CD4-positive, alpha-beta T cell treated with Interleukin-2 at 100 ng/mL for 4 hours (primary cell): ENCODE measurements at places on chromosomes 11 and 22.
A peak's percentile ranks its signal among the peaks of the same experiment; 100 is the strongest.

DNA sequence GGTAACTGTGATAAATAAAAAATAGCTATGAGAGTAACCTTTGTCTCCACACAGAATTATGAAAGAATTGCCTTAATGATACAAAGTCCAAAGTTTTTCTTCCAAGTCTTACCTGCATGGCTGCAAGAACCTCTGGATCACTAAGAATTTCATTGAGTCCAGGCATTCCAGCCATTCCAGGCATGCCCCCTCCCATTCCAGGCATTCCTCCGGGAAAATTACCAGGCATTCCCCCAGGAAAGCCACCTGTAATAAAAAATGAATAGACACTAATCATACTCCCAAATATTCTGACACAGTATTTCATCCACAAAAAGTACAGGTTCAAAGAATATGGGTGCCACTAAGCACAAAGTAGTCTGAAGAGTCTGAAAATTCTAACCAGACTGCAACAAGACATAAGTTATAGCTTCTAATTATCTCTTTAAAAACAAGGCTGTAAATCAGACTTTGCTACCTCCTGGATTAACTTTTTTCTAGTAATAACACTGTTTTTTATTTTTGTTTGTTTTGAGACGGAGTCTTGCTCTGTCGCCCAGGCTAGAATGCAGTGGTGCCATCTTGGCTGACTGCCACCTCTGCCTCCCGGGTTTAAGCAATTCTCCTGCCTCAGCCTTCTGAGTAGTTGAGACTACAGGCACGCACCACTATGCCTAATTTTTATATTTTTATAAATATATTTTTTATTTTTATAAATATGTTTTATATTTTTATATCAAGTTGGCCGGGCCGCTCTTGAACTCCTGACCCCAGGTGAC, 8.0 kb upstream of the SLC25A17 start:
- no peak for DNase-seq

DNA sequence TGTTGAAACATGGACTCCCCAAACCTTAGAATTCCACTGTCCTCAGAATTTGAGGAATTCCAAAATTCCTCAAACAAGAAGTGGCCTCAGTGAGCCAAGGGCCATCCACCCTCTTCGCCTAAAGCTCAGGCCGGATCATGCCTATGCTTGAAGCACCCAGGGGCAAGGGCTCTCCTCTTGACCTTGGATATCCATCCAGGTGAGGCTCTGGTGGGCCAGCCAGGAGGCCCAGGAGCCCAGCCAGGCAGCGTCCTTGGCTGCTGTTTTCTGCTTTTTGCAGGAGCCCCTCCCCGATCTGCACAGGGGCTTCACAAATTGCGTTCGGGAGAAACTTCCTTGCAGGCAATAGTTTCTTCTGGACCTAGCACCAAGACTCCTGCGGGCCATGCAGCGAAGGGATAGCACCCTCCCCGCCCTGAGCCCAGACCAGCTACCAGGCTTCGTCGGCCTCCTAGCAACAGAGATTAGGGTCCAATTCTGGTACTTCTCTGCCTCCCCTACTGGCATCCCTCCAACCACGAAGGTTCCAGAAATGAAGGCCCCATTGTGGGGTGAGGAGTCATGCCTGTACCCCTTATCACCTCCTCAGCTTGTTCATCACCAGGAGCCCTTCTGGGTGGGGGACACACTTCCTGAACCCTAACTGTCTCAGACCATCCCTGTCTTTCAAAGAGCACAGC, 2.0 kb downstream of the PHLDA2 start:
- no peak for DNase-seq

DNA sequence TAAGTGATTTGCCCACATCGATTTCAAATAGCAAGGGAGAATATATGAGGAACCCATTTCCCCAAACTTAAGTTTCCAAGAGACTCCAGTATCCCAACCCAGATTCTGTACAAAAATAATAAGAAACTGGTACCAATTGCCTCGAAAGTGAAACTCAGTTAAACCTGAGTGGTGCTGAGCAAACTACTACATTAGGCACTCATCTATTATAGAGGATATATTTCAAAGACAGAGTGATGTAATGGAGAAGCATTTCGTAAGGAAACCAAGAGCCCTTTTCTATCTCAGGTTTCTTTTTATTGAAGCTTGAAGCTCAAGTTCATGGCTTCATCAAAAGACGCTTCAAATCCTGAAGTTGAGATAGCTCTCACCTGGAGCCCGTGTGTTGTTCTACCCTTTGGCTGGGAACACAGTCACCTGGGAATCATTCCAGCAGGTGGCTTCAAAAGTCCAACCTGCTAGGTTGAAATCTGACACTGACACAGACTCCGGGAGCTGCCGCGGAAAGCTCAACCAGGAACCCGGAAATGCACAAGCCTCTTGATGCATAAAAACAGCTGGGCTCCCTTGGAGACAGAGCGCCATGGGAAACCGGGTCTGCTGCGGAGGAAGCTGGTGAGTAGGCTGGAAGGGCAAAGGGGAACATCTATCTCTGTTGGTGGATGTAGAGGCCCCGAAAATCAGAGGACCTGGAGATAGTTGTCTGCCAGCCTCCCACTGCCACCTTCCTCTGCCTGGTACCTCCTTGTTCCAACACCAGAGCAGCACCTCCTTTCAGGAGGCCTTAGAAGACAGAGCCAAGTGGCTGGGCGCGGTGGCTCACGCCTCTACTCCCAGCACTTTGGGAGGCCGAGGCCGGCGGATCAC, at the start of gene C11orf52:
Gene C11orf52 (plus strand): TSS at position 524 of the 867 bp plus-strand sequence. CDS start 60 bp downstream, at position 584.
- DNase-seq, result no peak

DNA sequence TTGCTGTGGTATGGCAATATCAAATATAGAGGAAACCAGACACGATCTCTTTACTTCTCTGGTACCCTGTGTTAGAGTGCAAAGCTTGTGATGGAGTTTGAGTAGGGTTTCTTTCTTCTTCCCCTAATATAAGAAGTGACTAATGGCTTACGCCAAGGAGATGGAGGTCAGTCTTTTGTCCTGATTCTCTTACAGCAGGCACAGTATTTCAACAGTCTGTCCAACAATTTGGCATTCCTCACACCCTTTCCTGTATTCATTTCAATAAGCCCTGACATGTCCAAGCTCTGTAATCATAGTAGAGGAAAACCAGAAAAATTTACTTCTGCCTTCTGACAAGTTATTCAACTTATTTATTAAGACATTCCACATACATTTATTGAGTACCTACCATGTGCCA, 546.2 kb downstream of the TMEM135 start:
- no peak for DNase-seq

DNA sequence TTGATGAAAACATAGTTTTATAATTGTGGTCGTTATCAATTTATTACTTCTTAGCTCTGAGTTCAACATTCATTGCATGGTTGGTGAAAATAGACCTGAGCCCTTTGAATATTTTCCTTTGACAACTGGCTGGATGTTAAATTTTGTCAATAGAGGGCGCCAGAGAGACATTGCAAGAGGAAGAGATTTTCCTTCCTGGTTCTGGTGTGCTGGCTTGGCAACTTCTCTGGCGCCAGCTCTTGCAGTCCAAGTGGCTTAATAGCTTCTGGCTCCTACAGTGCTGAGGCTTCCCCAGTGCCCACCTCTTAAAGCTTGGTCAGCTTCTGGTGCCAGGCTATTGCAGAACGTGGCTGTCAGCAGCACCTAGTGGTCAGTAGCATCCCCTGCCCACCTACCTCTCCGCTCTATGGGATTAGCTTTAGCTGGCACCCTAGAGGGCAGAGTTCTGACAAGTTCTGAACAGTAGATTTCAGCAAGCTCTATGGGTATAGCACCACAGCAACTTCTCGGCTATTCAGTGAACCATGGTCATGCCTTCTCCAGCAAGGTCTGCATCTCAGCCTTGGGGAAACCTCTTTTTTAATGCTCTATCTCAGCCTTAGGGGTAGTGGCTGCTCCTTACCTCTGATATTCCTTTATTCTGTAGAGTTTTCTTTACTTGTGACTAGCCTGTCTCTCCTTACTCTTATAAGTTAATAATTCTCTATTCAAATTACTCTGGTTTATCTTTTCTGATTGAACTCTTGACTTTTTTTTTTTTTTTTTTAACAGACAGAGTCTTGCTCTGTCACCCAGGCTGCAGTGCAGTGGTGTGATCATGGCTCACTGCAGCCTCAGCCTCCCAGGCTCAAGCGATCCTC, 59.4 kb downstream of the ACER3 start:
- peak; percentile 80 for DNase-seq

DNA sequence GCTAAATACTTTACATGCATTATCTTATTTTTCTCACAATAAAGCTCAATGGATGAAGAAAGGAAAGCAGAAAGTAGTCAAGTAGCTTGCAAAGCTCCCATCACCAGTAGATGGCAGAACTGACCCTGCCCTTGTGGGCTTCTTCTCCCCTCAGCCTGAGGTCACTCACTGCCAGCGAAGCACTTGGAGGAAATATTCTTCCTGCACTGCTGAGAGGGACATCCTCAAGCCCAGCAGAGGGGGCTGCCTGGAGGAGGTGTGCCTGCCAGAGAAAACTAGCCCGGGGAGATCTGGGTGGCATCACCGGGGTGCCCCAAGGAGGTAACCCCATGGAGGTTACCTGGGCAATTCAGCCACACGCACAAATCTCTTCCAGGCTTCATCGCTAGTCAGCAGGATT, 6.6 kb downstream of the APOL4 start:
- DNase-seq, result peak; percentile 52

GRCh38 chr11:27216270-27217149, 146.5 kb downstream of the CCDC34 start:
- no peak for DNase-seq

DNA sequence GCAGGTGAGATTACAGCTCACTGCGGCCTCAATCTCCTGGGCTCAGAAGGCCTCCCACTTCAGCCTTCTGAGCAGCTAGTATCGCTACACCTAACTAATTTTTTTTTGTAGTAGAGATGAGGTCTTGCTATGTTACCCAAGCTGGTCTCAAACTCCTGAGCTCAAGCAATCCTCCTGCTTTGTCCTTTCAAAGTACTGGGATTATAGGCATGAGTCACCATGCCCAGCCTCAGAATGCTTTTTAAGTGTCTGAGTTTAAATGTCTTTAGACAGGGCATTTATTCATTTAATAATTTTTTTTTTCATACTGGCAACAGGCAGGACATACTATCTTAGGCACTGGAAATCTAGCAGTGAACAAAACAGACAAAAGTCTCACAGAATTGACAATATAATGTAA, 27.7 kb downstream of the LRP4 start:
- no peak for DNase-seq

GRCh38 chr22:28375761-28376534, 303.7 kb downstream of the TTC28 start:
- DNase-seq, result no peak

GRCh38 chr22:24707470-24707801, 67.1 kb downstream of the PIWIL3 start:
- no peak for DNase-seq

- no peak for DNase-seq
Measured at GRCh38 chr22:48907591-48907990, 920.1 kb downstream of the BRD1 start.

DNA sequence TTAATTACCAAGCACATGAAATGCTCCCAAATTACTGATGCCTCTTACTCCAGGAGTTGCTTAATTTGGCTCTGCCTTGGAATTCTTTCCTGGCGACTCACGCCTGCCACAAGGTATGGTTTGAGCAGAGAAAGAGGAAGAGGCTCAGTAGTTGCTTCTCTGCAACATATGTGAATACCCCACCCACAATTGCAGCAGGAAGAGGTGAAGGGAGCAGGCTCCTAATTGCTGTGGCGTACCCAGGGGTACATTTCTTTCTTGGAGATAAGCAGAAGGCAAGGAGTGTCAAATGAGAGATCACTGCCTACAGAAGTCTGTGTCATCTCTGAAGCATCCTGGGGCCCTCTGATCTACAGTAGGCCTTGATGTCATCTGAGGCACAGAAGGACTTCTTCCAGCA, 10.6 kb upstream of the NNMT start:
- no peak for DNase-seq

GRCh38 chr11:107848345-107848744, 10.2 kb downstream of the SLC35F2 start:
- DNase-seq, result no peak

- no peak for DNase-seq
Measured at GRCh38 chr11:93614173-93614722, 47.2 kb upstream of the CEP295 start.

GRCh38 chr11:77497368-77497767, 23.5 kb upstream of the PAK1 start:
- DNase-seq, result no peak

GRCh38 chr11:41935241-41935640, 475.8 kb upstream of the LRRC4C start:
- DNase-seq, result no peak

DNA sequence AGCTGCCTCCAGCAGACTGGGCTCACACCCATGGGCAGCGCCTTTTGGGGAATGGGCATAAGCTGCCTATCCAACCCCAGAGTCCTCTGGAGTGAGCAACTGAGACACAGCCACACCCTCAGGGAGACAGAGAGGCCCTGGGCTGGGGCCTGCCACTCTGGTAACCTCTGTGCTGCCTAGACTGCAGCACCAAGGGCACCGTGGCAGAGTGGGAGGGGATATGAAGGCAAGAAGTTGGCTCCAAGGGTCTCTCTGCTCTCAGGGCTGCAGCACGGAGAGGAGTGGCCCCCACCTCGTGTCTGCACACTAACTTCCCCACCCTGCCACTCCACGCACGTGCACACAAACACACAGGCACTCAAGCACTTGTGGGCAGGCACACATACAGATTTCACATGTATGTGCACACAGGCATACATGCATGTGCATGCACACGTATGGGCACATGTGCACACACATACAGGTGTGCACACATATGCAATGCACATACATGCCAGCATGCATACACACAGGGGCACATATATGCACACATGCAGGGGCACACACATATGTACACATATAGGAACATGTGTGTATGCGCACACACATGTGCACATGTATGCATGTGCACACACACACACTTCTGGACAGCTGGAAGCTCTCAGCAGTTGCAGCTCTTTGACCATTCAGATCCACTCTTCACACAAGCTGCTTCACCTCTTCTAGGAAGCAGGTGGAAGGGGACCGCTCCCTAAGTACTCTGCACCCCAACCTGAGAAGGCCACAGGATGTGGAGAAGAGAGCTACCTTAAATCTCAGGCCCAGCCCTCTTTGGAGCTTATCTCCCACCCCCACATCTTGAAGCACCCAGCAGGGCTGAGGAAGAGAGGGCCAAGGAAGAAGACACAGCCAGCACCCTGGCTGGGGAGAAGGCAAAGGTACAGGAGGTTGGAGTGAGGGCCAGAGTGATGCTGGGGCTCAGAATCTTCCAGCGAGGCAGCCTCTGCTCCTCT, 4.3 kb downstream of the IGSF9B start:
- no peak for DNase-seq

DNA sequence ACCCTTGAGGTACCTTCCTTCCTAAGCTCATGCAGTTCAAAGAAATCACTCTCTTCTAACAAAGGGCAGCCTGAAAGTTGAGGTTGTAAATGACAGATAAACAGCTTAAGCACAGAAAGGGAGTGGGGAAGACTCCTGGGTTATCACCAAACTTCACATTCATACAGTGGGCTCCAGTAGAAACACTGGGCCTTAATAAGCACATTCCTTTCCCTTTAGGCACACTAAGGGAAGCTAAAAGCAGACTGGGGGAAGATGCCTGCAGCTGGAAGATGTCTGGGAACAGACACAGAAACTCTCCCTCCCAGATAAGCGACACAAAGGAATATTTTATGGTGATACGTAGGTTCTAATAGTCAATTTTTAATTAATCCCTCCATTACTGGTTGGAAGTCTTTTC, 350.3 kb upstream of the MPPED2 start:
- no peak for DNase-seq
